Endothelial cell (in vitro differentiated cells): ENCODE measurements at places on chromosomes 7 and 10.

GRCh38 chr10:56003555-56003954, 357.5 kb downstream of the ZWINT start:
- DNase-seq: no peak
- H3K4me1 ChIP-seq: no peaks in the 10 kb centered on the region
- H3K27ac ChIP-seq: no peak overlapping the region
- no peak overlapping the region for H3K4me3 ChIP-seq
- H3K36me3 ChIP-seq: no peaks in the 10 kb centered on the region

DNA sequence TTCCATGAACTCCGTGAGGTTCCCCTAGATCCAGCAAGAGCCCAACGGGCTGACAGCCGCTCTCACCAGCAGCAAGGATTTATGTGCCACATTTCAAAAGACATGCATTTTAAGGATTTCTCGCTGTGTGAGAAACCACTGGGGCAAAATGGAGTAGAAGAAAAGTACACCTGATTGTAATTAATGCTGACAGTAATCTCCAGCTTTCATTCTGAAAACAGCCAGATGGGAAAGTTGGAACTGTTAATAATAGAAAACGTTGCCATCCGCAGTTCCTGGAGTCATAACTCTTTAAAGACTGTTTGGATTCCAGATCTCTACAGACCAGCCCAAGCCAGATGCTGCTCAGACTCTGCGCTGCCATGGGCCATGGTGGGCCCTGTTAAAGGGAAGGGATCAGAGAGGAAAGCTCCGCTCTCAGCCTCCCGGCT, 216.9 kb upstream of the GLI3 start:
- H3K27me3 ChIP-seq: peaks cover 4% of the 10 kb centered on the region
- no peak for DNase-seq
- no peaks in the 10 kb centered on the region for H3K36me3 ChIP-seq
- peaks cover 14% of the 10 kb centered on the region for H3K4me1 ChIP-seq
- H3K27ac ChIP-seq: peak overlapping the region; percentile 49

GRCh38 chr10:122019414-122019975, 30.5 kb downstream of the TACC2 start:
- no peak overlapping the region for H3K4me3 ChIP-seq
- H3K4me1 ChIP-seq: no peaks in the 10 kb centered on the region

GRCh38 chr7:31256506-31256905, 84.0 kb downstream of the NEUROD6 start:
- H3K27me3 ChIP-seq: no peaks in the 10 kb centered on the region
- H3K4me1 ChIP-seq: no peaks in the 10 kb centered on the region

GRCh38 chr10:101011517-101012423, 12.2 kb downstream of the LZTS2 start:
- no peaks in the 10 kb centered on the region for H3K36me3 ChIP-seq
- no peak overlapping the region for H3K27ac ChIP-seq
- peak; percentile 33 for DNase-seq
- H3K4me1 ChIP-seq: peaks cover 13% of the 10 kb centered on the region
- peaks cover 15% of the 10 kb centered on the region for H3K27me3 ChIP-seq

- H3K4me3 ChIP-seq: peak overlapping the region; percentile 28
- no peaks in the 10 kb centered on the region for H3K36me3 ChIP-seq
- peak; percentile 30 for DNase-seq
- peak overlapping the region; percentile 88 for H3K27ac ChIP-seq
These were observed 32.5 kb downstream of the OGDH start for GRCh38 chr7:44638611-44639557.
